ENCODE measurements at places on chromosomes 3 and 15. TPM values are rescaled to one million over a fixed set of nuclear protein-coding genes. Genes with fewer than 3 reads are reported as not detected.

GRCh38 chr15:80173022-80173759, 20.4 kb downstream of the FAH start:
- DNase-seq = peak; percentile 47

DNA sequence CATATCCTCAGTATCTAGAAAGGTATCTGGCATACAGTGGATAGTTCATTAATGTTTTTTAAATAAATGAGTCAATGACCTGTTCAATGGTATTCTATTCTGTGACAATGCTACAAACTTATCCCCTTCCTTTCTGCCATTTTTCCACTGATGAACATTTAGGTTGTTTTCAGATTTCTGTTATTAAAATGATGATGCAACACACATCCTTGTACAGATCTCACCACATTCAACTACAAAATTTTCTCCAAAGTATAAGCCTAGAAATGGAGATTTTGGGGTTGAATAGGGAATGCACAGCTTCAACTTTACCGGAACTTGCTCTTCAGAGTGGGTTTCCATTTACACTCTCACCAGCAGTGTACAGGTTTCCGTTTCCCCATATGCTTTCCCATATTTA, 210.2 kb downstream of the ISL2 start:
- DNase-seq = no peak

- DNase-seq = no peak
Observed at GRCh38 chr15:47788685-47789084, 71.4 kb downstream of the SEMA6D start.

GRCh38 chr3:132160198-132160597, 125.4 kb upstream of the CPNE4 start:
- no peak for DNase-seq

- DNase-seq = no peak
Observed at GRCh38 chr15:94174399-94174802, 57.0 kb upstream of the MCTP2 start.

DNA sequence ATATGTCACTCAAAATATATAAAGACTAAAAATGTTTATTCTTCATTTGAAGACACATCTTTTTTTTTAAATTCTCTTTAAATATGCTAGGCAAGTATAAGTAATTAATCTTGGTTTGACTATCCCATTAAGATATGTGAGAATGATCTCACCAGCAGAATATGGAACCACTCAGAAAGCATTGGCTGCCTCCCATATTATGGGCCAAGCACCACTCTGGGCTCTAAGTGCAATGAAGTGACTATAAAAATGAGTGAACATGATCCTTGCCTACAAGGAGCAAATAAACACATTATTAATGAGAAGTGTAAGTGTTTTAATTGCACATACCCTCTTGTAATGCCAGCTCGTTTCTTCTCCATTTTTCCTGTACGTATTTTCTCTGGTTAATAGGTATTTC, 328.5 kb downstream of the NAALADL2 start:
- DNase-seq = no peak

The SLC22A14 gene
- total RNA-seq = not detected

The LIPC gene
- total RNA-seq = not detected

The MYL3 gene
- not detected for total RNA-seq

The BCL2A1 gene
- not detected for total RNA-seq
